ENCODE measurements at places on chromosomes 6 and 20.

DNA sequence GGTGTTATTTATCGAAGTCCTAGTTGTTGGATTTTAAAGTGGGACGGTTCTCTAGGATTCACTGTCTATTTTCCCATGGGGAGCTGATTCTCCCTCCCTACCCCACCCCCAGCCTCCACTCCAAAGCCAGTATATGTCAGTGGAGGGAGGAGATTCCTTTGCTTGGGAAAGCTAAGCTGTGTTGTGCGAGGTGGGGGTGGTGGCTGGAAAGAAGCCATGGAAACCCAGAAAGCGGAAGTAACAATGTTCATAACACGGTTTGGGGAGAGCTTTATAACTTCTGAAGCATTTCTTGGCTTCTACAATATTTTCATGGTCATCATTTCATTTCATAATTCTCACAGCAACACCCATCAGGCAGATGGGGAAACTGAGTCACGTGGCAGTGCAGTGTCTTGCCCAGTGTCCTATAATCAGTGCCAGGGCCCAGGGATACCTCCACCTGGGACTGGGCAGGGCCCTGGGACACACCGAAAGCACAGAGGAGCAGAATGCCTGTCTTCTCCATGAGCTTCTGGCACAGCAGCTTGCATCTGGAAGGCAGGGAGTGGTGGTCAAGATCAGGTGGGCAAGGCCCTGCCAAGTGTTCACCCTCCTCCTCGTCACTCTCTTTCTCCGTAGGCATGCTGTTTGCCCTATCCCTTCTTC, 4.5 kb downstream of the SUN5 start:
- no peak for DNase-seq

- no peak for DNase-seq
Measured at GRCh38 chr6:134636186-134636799, 313.6 kb downstream of the ALDH8A1 start.

DNA sequence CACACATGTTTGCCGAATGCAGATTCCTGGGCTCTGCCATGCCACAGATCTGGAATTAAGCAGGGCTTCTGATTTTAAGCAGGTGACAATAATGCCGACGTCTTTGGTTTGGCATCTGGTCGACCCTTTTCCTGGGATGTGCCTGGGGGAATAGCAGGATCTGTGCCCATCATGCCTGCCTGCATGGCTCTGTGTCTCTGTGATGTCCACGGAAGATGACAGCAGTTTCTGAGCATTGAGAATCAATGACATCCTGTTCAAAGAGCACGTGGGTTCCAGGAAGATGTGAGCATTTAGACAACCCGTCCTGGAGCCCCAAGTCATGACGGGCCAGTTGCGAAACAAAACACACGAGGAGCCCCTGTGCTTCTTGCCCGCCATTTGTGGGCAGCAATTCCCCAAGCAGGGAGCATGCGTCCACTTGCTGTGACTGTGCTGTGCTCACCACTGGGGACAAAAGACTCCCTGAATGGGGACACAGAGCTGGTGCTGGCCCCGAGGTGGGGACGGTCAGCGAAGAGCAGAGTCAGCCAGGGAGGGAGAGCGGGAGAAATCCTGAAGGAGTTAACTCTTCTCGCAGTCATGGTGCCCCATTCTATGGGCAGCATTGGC, 110.1 kb downstream of the ERMARD start:
- DNase-seq: no peak

DNA sequence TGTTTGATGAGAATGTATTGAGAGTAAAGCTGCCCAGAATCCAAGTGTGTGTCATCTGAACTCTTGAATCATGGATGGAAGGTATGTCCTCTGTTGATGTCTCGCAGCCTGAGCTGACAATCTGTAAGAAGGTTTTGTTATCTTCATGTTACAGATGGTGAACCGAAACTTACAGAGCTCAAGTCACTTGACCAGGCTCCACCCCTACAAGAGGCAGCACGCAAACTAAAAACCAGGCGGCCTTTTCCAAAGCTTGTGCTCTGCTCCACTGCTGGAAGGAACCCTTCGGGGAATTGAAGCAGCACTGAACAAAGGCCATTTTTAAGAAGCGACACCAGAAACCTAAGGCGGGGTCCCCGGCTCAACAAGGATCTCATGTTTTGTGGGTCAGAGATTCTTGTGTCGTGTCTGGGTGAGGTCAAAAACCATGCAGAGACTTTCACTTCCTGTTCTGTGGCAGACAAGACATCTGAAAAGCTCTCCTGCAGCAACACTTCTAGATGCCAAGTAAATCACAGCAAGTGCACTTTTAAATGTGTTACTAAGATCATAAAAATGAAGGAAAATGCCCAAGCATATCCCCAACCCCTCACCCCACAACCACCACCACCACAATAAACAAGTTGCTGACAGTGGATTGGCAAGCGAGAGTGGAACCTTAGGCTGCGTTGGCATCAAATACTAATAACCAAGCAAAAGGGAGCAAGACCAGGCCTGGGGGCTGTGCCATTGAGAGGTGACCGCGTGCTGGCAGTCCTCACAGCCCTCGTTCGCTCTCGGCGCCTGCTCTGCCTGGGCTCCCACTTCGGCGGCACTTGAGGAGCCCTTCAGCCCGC, 27.3 kb downstream of the NQO2 start:
- peak; percentile 56 for DNase-seq

DNA sequence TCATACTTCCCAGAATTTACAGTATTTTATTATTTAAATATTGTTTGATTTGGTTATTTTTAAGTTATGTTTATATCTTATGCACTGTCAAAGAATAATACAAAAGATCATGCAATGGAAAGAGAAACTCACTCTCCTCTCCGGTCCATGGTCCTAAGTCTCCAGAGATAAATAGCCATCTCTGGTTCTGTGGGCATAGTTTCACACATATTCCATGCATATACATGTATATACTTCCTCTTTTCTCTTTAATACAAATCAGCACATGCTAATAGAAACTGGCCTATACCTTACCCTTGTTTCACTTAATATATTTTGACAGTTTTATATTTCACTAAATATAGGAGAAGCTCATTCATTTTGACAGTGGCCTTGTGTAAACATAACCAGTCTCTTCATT, 901.7 kb upstream of the CITED2 start:
- no peak for DNase-seq

DNA sequence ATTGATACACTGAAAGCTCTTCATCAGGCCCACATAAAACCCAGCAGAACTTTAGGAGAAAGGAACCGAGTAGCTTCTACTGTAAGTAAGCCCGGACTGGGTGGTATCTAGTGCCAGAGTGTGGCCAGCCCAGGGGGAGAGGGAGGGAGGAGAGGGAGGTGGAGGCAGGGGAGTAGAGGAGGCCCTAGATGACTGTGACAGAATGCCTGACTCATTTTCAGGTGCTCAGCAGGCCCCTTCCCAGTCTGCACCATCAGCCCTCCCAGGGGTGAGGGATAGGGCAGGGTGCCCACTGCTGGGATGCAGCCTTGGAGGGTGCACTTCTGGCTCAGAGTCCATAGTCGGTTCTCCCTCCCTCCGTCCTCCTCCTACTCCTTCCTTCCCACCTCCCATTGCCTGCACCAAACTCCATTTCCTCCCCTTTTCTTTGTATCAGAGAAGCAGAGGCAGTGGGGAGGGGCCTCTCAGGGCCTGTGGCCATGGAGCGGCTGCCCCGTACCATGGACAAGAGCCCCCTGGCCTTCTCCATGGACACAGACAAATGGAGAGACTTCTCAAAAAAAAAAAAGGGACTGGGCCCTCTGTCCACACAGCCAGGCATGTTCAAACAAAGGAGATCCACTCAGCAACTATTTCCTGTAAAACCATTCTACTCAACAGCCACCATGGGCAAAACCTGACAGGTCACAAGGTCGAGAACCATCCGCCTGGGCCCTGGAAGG, 184.9 kb upstream of the SNX9 start:
- DNase-seq: no peak

- DNase-seq: no peak
Measured at GRCh38 chr6:106162921-106163320, 76.8 kb downstream of the PRDM1 start.

DNA sequence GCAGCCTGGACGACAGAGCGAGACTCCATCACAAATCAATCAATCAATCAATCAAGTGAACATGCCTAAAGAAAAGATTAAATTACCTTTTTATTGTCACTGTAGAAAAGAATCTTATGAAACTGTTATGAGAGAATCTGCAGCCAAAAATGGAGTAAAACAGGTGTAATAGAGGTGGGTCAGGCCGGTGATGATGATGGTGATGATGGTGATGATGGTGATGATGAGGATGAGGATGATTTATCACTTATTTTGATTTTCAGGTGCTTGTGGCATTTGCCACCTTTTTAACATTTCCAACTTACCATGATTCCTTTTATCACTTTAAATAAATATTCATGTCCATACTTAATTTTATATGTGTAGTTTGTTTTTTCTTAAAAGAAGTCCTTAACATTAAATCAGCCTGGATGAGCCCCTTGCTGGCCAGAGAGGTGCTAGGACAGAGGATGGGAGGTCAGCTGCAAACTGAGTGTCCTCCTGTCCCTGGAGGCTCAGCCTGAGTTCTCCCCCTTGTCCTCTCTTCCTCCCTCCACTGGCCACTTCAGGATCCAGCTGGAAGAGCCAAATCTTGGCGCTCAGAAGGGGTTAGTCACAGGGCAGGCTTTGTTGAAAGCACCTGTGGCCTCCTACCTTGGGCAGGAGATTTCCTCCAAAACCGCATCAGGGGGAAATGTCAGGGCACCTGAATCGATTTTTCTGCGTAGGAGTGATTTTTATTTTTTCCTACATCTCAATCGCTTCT, 32.6 kb downstream of the SLC2A10 start:
- no peak for DNase-seq

GRCh38 chr6:150037526-150038201, 12.3 kb upstream of the RAET1L start:
- no peak for DNase-seq

- no peak for DNase-seq
Measured at GRCh38 chr20:52789716-52790115, 182.4 kb upstream of the TSHZ2 start.

- no peak for DNase-seq
Measured at GRCh38 chr6:127290391-127291265, 24.0 kb downstream of the RNF146 start.

DNA sequence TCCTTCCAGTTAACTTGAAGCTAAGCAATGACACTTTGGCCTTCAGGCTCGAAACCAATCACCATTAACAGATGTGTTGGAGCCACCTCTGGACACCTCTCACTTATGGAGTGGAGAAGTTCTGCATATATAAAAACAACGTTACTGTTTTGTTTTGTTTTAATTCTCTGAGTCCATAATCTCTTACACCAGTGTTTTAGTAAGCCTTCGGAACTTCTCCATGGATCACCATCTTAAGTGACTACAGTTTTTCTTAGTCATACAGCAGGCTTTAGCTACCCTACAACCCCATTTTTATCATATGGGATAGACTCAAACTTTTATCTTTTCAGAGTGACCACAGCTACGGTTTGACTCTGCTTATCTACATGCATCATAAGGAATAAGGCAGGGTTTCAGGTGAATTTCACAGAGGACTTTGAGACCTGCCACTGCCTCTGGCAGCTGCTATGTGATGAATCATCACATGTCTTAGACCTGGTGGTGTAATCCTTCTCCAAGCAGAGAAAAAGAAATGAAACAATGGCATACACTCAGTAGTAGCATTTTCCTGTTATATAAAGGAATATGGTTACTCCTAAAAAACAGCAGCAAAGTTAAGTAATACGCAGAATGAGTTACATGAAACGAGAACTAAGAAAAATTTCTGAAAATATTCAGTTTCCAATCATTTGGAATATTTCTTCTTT, 5.5 kb upstream of the HDDC2 start:
- DNase-seq: no peak

- DNase-seq: no peak
Measured at GRCh38 chr6:156928972-156929371, 151.8 kb downstream of the ARID1B start.

GRCh38 chr6:68777956-68778355, 142.9 kb downstream of the ADGRB3 start:
- no peak for DNase-seq

DNA sequence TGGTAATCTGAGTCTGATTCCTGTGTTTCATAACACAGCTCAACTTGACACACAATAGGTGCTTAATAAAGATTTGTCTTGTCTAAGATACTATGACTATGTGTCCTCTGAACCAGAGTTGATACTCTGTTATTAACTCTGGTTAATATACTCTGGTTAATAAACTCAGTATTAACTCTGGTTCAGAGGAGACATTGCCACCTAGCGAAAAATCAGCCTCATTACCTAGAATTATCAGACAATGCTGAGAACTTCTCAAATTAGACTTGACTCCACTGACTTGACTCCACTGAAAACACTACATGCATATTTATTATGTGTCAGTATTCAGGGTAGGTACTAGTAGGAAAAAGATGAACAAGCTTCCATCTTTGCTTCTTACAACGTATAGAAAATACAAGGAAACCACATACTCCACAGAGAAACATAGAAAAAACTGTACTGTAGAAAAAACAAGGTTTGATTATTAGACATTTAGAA, 73.9 kb downstream of the AHI1 start:
- DNase-seq: no peak

GRCh38 chr6:46130666-46131065, 877 bp downstream of the ENPP4 start:
- no peak for DNase-seq

DNA sequence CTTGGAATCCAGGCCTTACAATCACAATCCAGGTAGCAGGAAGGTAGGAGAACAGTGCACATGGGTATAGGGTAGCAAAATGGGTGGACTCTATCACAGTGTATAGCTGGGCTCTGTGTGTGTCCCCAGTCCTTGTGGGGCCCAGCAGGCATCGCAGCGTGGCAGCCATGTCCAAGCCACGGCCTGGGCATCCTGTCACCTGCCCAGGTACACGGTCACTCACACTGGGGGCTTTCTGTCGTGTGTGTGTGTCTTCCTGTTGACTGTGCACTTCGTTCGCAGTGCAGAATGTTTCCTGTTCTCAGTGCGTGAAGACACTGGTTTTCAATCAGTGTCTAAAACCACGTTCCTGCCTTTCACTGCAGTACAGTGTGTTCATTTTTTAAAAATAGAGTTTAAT, 523.2 kb upstream of the JARID2 start:
- no peak for DNase-seq

GRCh38 chr20:61830241-61830930, 235.3 kb downstream of the TAF4 start:
- no peak for DNase-seq

- DNase-seq: no peak
Measured at GRCh38 chr6:6583836-6584235, 4.7 kb upstream of the LY86 start.

DNA sequence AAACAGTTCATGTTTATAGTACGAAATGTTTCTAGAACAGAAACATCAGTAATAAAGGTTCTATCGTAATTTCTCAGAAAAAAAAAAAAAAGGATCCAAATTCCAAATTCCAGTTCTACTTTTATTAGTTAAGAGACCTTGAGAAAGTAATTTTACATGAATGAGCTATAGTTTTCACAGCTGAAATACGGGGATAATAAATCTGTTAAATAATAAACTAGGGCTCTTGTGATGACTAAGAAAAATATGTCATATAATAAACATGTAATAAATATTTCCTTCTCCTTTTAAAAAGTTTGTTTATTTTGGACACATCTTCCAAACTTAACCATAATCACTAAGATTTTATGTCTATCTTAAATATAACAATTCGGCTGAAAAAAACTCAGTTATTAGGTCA, 17.8 kb downstream of the RARS2 start:
- DNase-seq: no peak

GRCh38 chr6:381742-382461, 9.7 kb upstream of the IRF4 start:
- no peak for DNase-seq
